ENCODE measurements at places on chromosomes 11 and 22.
A peak's percentile ranks its signal among the peaks of the same experiment; 100 is the strongest.

- no peak for DNase-seq
Observed at GRCh38 chr22:35892192-35892591, 136.4 kb downstream of the RBFOX2 start.

- DNase-seq: no peak
Observed at GRCh38 chr11:71307811-71308645, 55.7 kb upstream of the SHANK2 start.

DNA sequence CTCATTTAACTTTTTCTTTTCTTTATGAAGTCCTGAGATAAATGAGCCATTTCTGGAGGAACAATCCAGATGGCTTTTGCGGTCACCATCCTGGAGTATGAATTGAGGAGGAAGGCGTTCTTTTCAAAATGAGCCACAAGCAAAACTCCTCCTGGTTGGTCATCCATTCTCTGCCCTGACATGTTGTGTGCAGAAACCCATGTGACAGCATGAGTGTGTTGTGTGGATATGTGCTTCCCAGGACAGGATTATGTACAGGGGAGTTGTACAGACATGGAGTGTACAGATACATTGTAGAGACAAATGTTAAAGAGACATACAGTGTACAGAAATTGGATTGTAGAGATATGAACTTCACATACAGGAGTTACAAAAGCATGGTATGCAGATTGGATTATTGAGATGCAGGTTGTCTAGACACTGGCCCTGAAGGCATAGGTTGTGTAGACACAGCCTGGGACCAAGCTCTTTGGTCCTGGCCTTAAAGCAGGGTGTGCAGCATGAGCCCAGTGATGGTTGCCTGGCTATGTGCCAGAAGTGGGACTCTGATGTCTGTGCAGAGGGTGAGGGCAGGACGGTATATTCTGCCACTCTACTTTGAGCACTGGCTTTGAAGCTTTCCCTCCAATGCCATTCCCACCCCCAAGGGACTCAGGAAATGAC is 178.5 kb upstream of the ZBED5 start:
- no peak for DNase-seq

- no peak for DNase-seq
Observed at GRCh38 chr11:71385091-71385490, 63.1 kb downstream of the DHCR7 start.

DNA sequence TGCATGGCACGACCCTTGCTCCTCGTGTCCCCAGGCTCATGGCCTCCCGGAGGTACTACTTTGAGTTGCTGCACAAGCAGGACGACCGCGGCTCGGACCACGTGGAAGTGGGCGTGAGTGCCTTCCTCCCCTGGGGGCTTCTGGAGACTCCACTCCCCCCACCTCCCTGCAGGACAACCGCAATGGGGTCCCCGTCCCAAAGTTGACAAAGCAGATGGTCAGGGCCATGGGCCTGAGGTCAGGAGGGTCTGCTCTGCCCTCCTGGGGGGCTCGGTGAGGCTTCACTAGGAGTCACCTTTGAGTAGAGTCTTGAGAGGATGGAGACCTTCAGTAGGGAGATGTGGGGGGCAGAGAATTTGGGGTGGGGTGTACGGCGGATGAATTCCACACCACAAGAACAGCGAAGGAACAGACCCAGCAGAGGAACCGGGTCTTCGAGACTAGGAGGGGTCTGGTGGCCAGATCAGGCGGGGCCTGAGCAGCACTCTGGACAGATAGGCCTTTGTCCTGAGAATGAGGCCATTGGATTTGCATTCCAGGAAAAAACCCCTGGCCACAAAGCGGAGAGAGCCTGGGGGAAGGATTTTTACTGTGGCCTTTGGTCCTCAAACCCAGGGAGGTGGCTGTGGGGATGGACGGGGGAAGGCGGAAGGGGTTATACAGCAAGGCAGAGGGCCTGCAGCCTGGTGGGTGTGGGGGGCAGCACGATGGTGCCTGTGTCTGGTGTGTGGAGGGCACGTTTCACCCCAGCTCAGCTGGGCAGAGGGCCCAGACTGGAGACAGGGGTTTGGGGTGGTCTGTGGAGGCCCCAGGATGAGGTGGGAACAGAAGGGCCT is 4.6 kb downstream of the B4GALNT4 start:
- no peak for DNase-seq

DNA sequence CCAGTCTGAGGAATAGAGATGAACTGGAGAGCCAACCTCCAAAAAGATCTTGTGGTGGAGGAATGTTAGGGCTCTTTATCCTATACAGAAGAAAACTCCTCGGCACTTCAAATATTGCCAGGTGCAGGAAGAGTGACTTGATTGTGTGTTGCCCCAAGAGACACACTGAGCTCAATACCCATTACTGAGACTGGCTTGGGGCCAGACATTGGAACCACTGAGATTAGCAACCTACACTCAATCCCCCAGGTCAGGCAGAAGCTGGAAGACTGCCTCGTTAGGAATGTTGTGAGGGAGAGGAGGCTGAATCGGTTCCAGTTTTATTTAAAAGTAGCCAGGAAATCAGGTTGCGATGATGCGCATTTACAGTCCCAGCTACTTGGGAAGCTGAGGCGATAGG is 2.4 kb upstream of the SGSM3 start:
- DNase-seq: no peak

GRCh38 chr11:26761361-26761809 is 39.5 kb upstream of the SLC5A12 start:
- DNase-seq: no peak

- DNase-seq: no peak
Observed at GRCh38 chr22:42933485-42934091, 76.5 kb upstream of the ARFGAP3 start.

DNA sequence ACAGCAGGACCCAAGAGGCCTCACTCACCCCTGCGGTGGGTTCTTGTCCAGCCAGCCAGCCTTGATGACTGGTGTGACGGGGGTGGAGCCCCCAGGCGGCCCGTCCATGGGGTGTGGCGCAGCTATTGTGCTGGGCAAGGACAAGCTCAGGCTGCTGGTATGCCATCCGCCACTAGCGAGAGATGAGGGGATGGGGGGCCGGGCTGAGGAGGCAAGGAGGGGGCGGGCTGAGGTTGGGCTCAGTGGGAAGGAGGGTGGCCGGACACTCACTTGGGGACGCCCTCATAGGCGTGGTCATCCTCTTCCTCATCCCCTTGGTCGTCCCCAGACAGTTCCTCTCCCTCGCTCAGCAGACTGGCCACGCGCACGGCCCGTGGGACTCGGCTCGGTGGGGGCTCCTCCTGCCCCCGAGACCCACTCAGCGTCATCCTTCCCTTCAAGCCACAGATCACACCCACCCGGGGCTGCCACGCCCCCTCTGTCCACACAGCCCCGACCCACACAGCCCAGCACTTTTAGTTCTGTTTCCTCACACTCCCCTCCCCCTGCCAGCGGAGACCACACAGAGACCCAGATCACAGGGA is 38.0 kb upstream of the PDE2A start:
- no peak for DNase-seq

DNA sequence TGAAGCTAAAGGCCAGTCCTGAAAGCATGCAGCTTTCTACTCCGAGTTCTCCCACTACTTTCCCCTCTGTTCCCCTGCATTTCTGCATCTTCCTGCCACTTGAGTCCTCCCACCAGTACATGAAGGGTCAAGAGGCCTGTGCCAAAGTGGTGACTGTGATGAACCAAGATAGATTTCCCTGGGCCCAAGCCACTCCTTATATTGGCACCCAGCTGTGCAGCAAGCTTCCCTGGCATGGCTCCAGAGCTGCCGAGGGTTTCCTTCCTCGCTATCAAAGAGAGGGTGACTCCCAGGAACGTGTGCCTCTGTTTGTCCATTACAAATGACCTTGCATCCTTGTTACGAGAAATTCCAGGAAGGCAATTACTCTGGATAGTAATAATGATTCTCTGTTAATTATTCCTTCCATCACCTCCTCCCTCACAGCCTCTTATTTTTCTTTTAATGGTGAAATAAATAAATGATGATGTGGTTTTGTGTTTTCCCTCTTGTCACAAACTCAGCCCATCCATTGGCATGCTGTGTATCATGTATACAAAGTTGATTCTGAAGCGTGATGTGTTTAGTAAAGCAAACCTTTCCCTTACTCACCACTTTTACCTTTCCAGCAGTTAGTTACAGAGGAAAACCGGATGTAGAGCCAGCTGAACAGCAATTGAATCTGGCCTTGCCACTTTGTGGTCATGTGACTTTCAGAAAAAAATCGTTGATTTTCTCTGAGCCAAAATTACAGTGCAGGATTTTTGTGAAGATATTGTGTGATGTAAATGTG is 8.3 kb downstream of the SRSF8 start:
- peak; percentile 72 for DNase-seq

DNA sequence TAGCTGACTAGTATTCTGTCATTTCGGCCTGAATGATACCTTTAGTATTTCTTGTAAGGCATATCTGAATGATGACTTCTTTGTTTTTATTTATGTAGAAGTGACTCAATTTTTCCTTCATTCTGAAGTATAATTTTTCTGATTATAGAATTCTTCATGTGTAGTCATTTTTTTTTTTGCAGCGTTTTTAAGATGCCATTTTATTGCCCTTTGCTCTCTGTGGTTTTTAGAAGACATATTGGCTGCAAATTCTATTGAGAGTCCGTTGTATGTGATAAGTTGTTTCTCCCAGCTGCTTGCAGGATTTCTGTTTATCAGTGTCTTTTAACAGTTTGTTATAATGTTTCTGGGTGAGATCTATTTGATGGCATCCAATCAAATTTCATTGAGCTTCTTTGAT is 1224.8 kb downstream of the JRKL start:
- no peak for DNase-seq
